ENCODE measurements at places on chromosomes 7 and 10. TPM values are rescaled to one million over a fixed set of nuclear protein-coding genes. Genes with fewer than 3 reads are reported as not detected.
A peak's percentile ranks its signal among the peaks of the same experiment; 100 is the strongest.

AKR1C4 gene
- total RNA-seq: not detected

NME8 gene
- not detected for total RNA-seq

PNLIPRP3 gene
- not detected for total RNA-seq

LRRD1 gene
- 0.73 TPM for total RNA-seq

GTF2IRD1 gene
- total RNA-seq: 13.8 TPM

DNA sequence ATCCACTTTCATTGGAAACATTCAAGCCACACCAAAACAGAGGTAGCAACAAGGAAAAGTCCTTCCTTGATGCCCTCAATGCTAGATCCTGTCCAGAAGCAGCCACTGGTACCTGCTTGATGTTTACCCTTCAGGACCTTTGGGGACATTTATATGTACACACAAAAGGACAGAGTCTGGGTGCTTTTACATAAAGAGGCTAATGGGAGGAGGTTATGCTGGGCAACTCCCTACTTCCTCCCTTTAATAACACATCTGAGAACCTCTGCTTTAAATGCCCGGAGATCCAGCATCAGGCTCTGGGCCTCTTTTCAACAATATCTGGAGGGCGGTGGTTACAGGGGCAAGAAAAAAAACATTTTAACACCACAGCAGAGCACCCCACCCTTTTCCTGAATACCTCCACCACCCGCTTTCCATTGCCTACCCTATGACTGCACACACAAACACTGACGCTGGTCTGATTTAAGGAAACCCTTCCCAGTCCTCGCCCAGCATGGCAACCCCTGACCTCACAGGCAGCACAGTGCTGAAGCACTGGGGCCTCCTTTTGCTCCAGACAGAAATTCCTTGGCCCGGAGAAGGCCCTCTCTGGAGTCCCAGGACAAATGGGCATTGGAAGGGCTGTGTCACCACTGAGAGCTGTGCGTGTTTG lies 39.3 kb upstream of the DUSP5 start:
- H3K27ac ChIP-seq: peak overlapping the region; percentile 45
- no peaks in the 10 kb centered on the region for H3K4me1 ChIP-seq
- no peaks in the 10 kb centered on the region for H3K27me3 ChIP-seq

GRCh38 chr10:3681642-3682554 lies 103.1 kb downstream of the KLF6 start:
- no peaks in the 10 kb centered on the region for H3K36me3 ChIP-seq
- no peak overlapping the region for H3K27ac ChIP-seq
- H3K4me1 ChIP-seq: no peaks in the 10 kb centered on the region
- no peaks in the 10 kb centered on the region for H3K27me3 ChIP-seq
- no peak for DNase-seq

Measured in uterus (tissue), 4 donors.